SW 1271 (cell line): ENCODE measurements at places on chromosomes 4 and X.

- DNase-seq = no peak
Observed at GRCh38 chrX:13790206-13791131, 26.4 kb downstream of the GPM6B start.

DNA sequence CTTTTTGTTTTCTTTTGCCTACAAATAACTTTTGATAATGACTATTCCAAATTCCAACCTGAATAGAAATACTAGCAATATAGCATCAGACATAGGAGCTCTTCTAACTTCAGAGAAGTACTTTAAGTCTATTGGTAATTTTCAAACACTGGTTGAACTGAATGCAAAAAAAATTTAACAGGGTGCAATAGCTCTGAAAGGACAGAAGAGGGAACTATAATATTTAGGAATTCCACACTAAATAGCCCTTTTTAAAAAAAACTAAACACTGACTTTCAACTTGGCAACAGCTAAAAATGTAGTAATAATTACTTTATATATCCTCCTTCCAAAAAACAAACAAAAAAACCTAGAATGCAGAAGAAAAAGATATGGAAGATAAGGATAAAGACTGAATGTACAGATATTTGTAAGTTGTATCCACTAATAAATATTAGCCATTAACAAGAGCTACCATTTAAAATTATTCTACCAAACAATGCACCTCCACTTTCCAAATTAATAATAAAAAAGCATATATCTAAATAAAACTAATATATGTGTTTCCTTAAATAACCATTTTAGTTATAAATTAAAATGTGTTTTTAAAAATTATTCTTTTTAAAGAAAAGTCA lies 81.4 kb downstream of the FBXW7 start:
- peak; percentile 2 for DNase-seq

- DNase-seq = no peak
Observed at GRCh38 chr4:4386296-4386735, 586 bp upstream of the NSG1 start.

DNA sequence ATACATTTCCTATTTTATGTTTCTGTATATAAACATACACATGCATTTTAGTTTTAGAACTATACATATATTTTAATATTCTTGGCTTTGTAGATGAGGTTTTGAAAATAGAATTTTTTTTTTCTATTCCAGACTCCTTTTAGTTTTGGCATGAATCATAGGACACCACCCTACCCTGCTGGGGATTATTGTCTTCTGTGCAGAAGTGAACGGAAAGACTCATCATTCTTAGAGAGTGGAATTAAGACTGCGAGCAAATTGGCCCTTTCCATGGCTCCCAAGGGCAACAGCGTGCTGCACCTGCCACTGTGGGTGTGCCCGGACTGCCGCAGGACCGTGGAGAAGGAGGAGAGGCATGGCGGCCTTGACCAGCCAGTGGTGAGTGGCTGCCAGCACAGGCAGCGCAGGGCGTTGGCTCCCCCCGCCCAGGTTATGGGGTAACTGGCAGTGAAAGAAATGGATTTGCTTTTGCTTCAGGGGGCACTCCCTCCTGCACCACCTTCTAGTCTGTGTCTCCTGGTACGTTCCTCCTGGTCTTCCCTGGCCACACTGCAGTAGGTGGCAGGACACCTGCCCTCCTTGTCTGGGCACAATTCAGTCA lies 59.6 kb downstream of the FAM193A start:
- DNase-seq = no peak
